Subcutaneous adipose tissue (tissue), 4 donors: ENCODE measurements at places on chromosomes 5 and 9. TPM values are rescaled to one million over a fixed set of nuclear protein-coding genes. Genes with fewer than 3 reads are reported as not detected.

Gene MLANA
- not detected for total RNA-seq

Gene PTGDS
- 31.3 TPM for total RNA-seq

Gene GPX3
- 6,661 TPM for total RNA-seq

Gene WWC1
- 0.34 TPM for total RNA-seq

Gene TAS2R1
- total RNA-seq: not detected

Gene GFPT2
- total RNA-seq: 43.5 TPM

Gene ZNF462
- 10.3 TPM for total RNA-seq

Gene MYMK
- not detected for total RNA-seq

Gene IL13
- total RNA-seq: not detected

Gene PITX1
- total RNA-seq: not detected

Gene MINAR2
- not detected for total RNA-seq

Gene PROB1
- 0.34 TPM for total RNA-seq

Gene EFNA5
- 10.0 TPM for total RNA-seq

Gene RANBP3L
- total RNA-seq: 5.5 TPM

Gene HAPLN1
- not detected for total RNA-seq

Gene HK3
- 38.1 TPM for total RNA-seq

Gene FYB1
- total RNA-seq: 80.6 TPM

Gene IL4
- not detected for total RNA-seq

Gene NR6A1
- 4.4 TPM for total RNA-seq

Gene SMC2
- 9.5 TPM for total RNA-seq

Gene CDK7
- 7.3 TPM for total RNA-seq

Gene SCGB3A2
- not detected for total RNA-seq

Gene HSPA4
- 34.3 TPM for total RNA-seq

Gene PCDHGA7
- 1.8 TPM for total RNA-seq

Gene SEMA6A
- 12.6 TPM for total RNA-seq

Gene ISL1
- total RNA-seq: not detected

Gene SPINK7
- total RNA-seq: not detected

Gene PFN3
- total RNA-seq: not detected

Gene ALDOB
- not detected for total RNA-seq
